ENCODE measurements at places on chromosomes 6 and 20.

- DNase-seq = no peak
Observed at GRCh38 chr6:57068061-57068460, 21.6 kb downstream of the KIAA1586 start.

- DNase-seq = no peak
Observed at GRCh38 chr6:17446713-17447112, 53.3 kb downstream of the CAP2 start.

GRCh38 chr6:113969888-113970804, 802 bp downstream of the HDAC2 start:
- peak; percentile 39 for DNase-seq

DNA sequence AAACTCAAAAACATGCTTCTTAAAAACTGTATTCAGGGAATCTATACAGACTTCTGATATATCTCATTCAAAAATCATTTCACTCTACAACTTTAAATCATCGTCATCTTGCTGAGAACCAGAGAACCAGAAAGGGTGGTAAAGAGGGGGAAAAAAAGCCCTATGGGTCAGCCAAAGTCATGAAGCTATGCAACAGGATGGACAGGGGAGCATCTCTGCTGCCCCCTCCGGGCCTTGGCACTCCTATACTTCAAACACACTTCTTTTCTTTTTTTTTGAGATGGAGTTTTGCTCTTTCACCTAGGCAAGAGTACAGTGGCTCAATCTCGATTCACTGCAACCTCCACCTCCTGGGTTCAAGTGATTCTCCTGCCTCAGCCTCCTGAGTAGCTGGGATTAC, 73.5 kb upstream of the NFATC2 start:
- no peak for DNase-seq

DNA sequence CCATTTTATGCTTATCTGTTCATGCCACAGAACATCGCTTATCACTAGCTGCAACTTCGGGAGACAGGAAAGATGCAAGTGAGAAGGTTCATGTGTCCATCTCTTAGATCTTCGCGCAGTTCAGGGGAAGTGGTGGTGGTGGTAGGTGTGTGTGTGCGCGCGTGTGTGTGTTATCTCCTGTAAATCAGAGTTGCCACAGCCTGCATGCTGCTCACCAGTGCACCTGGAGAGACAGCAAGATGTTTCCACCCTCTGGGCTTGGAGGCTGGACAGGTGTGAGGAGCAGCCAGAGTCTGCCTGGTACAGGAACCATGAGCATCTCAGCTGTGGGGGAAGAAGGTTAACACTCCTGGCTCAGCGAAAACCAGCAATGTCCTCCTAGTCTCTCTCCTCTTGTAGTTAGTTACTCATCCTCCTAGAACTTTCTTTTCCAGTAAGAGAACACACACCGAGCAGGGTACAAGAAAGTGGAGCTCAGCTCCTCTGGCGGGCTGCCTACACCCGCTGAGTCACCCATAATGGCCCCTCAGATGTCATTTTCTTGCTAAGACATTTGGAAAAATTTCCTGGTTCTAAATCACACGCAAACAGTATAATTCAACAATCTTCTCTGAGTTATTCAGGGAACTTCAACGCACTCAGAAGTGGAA, 5.1 kb upstream of the TUBB1 start:
- DNase-seq = no peak

DNA sequence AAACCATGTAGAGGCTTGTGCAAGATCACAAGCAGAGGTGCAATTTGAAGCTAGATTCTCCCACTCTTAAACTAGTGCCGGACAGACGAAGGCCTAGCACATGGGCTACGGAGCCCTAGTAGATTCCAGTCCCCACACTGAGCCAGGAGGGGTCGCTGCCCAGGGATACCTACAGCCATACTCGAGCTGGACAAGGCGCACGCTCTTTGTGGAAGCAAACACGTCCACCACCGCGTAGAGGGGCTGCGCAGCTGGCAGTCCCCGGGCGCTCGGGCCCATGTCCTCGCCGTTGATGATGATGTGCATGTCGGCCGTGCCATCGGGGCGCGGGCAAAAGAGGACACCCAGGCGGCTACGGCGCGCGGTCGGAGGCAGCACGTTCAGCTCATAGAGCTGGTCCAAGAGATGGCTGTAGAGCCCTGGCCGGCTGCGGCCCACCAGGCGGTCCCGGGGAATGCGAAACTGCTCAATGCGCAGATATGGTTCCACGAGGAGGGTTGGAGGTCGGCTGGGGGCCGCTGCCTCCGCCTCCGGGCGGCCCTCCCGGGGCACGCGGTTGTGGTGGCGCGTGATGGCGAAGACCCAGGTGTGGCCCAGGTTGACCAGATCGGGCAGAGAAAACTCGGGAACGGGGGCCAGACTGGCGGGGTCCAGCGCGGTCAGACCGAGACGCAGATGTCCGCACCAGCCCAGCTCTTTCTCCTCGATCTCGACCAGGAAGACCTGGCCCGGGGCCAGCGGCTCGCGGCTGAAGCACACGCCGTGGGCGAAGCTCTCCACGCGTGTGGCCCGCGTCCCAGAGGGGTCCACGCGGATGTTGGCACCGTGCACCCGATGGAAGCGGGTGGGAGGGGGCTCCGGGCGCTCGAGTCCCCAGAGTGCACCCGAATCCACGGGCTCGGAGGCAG, 677 bp downstream of the NEURL2 start:
- DNase-seq = peak; percentile 80

GRCh38 chr6:117317261-117317660, 51.9 kb downstream of the VGLL2 start:
- no peak for DNase-seq

DNA sequence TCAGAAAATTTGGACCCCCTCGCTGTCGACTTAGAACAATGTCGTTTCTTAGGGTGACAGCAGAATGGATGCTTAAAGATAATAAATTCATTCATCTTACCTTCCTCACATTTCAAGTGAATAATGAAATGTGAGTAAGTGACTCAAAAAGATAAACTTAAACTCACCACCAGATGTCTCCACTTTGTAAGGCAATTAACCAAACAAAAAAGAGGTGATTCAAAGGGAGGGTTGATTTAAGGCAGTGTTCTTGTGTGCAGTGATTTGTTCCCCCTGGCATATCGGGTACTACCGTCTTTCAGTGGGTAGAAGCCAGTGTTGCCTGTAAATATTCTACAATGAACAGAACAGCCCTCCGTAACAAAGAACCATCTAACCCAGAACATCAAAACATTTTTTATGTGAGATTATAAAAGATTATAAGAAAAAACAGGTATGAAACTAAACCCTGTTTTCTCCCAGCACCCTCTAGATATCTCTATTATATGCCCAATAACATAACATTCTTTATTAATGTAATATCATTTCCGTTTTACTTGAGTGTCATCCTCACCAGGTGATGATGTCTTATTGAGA, 589.7 kb downstream of the CBLN4 start:
- DNase-seq = no peak

GRCh38 chr20:44154521-44155001, 32.4 kb downstream of the JPH2 start:
- no peak for DNase-seq

DNA sequence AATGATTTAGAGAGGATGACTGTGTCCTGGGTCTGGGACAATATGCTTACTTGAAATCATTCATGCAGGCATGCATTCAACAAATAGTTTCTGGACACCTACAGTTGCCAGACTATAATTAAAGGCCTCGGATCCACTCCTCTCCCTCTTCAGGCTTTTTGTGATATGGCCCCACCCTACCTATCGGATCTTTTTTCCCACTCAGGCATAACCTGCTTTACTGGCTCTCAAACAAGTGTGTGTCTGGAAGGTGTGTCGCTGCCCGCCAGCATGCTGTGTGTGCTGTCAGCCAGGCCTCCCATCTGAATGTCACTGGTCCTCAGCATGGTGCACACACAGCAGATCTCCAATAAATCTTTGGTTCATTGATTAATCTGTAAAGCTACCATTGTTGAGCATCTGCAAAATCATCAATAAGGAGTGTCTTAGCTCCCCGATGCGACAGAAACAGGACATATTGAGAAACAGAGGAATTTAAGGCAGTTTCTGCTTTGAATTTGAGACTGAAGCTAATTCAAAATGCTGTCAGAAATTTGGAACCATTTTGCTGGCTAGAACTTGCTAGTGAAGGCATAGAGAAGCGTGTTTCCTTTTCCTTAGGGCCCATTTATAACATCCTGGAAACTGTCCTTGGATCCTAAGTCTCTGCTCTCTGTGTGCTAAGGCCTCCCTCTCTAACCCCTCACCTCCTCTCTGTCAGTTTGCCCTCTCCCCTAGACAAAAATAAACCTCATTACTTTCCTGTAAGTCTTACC, 23.5 kb upstream of the CCN6 start:
- DNase-seq = no peak

DNA sequence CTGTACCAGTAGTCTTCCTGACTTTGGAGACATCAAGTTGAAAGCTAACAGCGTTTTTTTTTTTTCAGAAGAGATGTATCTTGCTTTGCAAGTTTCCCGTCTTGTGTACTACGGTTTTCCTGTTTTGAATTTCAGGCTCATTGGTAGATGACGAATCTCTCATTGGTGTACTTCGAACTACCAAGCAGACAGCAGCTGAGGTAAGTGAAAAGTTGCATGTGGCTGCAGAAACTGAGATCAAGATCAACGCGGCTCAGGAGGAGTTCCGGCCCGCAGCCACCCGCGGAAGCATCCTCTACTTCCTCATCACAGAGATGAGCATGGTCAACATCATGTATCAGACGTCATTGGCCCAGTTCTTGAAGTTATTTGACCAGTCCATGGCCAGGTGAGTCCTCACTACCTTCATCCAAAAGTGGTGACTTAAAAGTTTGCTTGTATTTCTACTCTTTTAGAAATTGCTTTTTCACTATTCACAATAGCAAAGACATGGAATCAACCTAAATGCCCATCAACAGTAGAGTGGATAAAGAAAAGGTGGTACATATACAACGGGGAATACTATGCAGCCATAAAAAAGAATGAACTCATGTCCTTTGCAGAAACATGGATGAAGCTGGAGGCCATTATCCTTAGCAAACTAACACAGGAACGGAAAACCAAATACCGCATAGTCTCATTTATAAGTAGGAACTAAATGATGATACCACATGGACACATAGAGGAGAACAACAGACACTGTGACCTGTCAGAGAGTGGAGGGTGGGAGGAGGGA, 110.6 kb upstream of the GLP1R start:
- DNase-seq = no peak

- peak; percentile 2 for DNase-seq
Observed at GRCh38 chr6:99979953-99980352, 14.1 kb downstream of the MCHR2 start.

All from NCI-H1092 treated with DMSO at 0.1 percent for 48 hours (cell line).